AG20443 (cell line): ENCODE measurements at places on chromosomes 3 and 15.
A peak's percentile ranks its signal among the peaks of the same experiment; 100 is the strongest.

DNA sequence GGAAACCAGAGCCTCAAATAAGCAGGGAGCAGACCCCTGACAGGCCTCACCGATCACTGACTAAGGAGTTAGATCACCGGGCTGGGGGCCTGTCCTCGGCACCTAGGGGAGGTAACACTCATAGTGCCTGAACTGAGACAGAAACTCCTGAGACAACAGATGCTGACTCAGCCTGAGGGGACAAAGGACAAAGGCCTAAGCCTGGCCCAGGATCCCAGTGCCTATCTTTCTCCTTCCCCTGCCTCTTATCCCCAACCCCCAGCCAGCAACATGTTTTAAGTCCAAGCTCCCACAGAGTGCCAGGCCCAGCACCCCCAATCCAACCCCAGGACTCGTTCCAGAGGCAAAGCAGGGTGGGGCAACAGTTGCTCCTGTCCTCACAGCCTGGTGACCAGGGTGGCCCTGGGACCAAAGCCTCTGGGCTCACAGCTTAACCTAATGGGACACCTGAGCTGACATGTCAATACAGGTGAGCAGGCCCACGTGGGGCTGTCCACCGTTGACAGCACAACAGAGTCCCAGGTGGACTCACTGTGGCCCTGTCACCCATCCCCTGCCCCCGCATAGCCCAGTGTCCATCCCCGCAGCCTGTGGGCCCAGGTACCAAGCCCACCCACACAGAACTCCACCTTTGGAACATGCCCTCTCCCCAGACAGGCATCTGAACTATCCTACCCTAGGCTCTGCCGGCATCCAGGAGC is 37.4 kb downstream of the ADCY5 start:
- no peak for DNase-seq

- DNase-seq: no peak
Observed at GRCh38 chr3:114615523-114616085, 321.8 kb downstream of the TIGIT start.

- DNase-seq: no peak
Observed at GRCh38 chr3:153855772-153856171, 265.4 kb upstream of the ARHGEF26 start.

- no peak for DNase-seq
Observed at GRCh38 chr15:65766422-65767263, 25.4 kb downstream of the DENND4A start.

- peak; percentile 62 for DNase-seq
Observed at GRCh38 chr3:122560680-122561079, 3.4 kb downstream of the PARP9 start.

- DNase-seq: no peak
Observed at GRCh38 chr3:65978116-65978515, 60.6 kb downstream of the MAGI1 start.

- no peak for DNase-seq
Observed at GRCh38 chr3:103210583-103210982, 775.8 kb downstream of the ZPLD1 start.

DNA sequence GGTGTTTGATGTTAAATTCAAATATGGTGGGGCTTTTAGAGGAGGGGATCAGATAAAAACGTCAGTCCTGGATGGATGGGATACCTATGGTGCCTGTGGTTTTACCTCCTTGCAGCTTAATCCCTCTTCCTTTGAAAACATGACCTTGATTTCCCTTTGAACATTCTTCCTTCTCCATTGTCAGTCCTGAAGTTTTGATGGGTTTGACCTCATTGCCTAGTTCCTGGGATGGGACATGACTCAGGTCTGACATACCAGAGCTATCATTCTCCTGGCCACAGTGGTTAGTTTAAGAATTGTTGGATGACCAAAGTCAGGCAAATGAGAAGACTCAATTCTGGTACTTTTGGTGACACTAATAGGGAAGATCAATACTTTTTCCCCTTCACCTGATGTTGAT is 87.2 kb downstream of the PRICKLE2 start:
- DNase-seq: peak; percentile 22

GRCh38 chr3:125019271-125019670 is 36.5 kb downstream of the HEG1 start:
- no peak for DNase-seq

GRCh38 chr15:60191821-60192220 is 187.7 kb downstream of the FOXB1 start:
- DNase-seq: no peak

GRCh38 chr3:195035345-195036202 is 235.4 kb downstream of the XXYLT1 start:
- no peak for DNase-seq

DNA sequence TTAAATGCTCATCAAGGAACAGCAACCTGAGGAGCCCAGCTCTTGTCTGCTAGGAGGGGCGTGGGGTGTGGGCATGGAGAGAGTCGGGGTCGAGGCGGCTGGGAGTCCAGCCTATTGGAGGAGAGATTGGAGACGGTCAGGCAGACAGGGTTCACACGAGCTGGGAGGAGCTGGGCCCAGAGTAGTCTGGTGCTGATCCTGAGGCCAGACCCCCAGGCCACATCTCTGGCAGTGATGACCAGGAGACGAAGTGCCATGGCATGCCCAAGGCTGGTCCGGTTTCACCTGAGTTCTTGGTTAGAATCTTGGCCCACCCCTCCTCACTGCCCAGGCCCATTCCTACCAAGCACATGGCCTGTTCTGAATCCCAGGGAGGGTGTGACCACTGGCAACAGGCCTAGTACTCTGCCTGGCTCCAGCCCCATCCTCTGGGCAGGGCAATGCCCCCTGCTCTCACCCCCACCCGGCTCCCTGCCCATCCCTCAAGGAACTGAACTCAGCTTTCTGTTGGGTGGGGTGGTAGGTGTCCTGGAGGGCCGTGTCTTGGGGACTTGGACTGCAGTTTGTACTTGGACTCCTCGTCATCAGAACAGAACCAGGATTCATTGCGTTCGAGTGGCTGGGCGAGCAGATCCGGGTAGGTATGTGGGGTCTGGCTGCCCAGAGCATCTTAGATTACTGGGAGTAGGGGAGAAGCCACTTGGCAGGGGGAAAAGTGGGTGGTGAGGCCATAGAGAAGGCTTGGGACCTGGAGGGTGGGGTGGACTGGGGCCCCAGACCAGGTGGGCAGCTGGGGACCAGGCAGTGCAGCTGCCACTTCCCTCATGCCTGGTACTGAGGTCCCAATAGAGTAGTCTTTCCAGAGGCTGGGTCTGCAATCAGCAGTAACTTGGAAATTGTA is 20.8 kb downstream of the SLC28A1 start:
- no peak for DNase-seq
